ENCODE measurements at places on chromosomes 2 and 18.

- DNase-seq = no peak
These were observed 183.8 kb upstream of the MC4R start for GRCh38 chr18:60556326-60556725.

GRCh38 chr18:48589797-48590519 is 51.1 kb downstream of the CTIF start:
- no peak for DNase-seq

- no peak for DNase-seq
These were observed 27.2 kb downstream of the SIGLEC15 start for GRCh38 chr18:45852631-45853030.

DNA sequence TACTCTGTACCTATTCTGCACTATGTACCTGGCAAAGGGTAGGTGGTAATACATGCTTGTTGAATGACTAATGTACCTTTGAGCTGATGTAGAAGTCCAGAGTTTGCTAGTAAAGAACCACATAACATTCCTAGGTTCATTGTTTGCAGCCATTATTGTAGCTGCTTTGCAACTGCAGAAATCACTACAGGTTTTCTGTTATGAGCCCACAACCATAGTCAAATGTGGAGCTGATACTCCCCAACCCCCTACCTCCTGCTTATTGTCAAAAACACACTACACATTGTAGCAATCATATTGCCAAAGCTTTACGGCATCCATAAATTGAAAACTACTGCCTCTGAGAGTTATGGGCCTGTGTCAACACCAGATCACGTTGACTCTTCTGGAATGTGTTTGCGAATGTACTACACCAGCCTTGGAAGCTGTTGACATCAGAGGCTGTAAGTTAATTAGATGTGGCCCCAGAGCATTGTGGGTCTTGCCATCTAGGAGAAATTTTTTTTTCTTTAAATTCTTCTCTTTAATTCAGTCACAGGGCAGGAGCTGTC is 187.0 kb downstream of the AGPS start:
- no peak for DNase-seq

DNA sequence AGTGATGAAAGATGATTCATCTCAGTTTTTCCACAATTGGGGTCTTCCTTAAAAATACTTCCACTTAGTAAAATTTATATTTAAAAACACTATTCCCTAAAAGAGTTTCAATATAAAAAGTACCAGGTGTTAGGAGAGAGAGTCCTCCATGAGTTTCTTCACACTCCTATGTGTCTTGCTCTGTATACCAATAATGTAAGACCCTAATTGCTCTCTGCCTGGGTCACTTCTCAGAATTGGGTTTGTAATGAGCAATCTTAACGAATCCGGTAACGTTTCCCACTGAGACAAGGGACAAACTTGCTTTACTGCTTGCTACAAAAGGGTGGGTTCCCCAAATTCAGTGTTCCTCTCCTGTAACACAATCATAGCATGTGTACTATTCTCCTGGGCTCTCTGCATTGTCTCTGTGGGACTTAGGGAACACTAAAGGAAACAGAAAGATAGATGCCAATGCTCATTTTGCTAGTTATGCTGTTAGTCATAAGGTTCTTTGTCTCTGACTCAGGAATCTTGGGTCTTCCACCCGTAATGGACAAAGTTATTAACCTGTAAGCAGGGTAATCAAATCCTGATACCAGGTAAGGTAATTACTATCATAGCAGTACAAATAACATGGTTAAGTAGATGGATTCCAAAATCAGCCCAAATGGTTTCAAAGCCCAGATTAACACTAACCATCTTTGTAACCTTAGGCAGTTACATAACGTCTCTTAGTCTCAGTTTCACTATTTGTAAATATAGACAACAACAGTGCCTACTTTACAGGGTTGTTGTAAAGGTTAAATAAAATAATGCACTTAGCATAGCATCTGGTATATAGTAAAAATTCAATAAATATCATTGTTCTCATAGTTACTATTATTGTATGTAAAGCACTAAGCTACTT is 46.3 kb downstream of the ITSN2 start:
- no peak for DNase-seq

GRCh38 chr2:98903064-98903355 is 33.0 kb downstream of the CRACDL start:
- DNase-seq = no peak
